HT-29 (cell line): ENCODE measurements at places on chromosomes 1 and 21. TPM values are rescaled to one million over a fixed set of nuclear protein-coding genes. Genes with fewer than 3 reads are reported as not detected.

The TMEM183A gene
- total RNA-seq, result 92.5 and 94.2 TPM in 2 replicates

The SPRR2F gene
- total RNA-seq, result not detected in 2 replicates

The DRAM2 gene
- total RNA-seq, result 35.6 and 37.9 TPM in 2 replicates

The LHX4 gene
- total RNA-seq, result 0.28 and 1.9 TPM in 2 replicates

The FDPS gene
- total RNA-seq, result 270 and 302 TPM in 2 replicates

The GREM2 gene
- total RNA-seq, result not detected in 2 replicates

DNA sequence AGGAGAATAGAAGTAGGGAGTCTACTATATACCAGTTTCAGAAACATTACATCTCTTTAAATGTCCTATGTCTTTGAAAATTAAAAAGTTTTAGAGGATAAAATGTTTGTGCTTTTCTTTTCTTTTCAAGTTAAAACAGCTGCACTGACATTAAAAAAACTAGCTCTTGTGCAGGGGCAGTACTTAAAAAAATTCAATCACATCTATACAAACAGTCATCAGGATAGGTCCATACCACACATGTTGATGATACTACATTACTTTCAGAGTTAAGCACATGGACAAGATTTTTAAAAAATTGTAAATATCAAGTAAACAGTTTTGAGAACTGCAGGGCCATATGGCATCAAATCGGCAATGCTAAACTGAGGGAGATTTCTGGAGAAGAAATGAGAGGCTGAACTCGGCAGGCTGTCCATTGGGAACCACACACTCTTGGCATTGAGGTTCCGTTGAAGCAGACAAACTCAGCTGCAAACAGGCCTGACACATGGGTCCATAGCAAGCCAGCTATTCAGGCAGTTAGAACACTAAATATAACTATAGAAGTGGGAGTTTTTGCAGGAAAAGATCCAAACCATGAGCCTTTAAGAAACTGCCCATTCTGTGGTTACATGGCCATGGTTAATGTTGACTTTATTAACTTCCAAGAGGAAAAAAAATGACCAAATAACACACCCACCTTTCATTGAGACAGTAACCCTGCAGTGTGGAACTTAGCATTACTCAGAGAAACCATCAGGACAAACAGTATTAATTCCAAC, 84.5 kb upstream of the BCL10 start:
- DNase-seq, result no peak

DNA sequence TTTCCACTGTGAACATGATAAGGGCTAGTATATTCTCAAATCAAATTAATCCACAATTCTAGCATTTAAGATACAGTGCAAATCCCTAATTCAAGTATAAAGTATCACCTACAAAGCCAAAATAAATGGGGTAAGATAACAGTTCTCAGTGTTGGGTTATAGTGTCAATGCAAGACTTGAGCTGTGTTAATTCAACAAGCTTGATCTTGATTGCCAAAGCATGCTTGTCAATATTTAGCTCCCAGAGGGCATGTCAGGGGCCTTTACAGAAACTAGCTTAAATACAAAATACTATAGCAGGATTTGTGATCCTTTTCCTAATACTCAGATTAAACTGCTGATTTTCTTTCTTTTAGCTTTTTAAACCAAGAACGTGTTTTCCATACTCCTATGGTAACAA, 541.3 kb downstream of the PTBP2 start:
- no peak for DNase-seq

DNA sequence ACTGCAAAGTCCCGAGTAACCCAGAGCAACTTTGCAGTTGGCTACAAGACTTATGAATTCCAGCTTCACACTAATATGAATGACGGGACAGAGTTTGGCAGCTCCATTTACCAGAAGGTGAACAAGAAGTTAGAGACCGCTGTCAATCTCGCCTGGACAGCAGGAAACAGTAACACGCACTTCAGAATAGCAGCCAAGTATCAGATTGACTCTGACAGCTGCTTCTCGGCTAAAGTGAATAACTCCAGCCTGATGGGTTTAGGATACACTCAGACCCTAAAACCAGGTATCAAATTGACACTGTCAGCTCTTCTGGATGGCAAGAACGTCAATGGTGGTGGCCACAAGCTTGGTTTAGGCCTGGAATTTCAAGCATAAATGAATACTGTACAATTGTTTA, 66.8 kb downstream of the ACBD6 start:
- no peak for DNase-seq

DNA sequence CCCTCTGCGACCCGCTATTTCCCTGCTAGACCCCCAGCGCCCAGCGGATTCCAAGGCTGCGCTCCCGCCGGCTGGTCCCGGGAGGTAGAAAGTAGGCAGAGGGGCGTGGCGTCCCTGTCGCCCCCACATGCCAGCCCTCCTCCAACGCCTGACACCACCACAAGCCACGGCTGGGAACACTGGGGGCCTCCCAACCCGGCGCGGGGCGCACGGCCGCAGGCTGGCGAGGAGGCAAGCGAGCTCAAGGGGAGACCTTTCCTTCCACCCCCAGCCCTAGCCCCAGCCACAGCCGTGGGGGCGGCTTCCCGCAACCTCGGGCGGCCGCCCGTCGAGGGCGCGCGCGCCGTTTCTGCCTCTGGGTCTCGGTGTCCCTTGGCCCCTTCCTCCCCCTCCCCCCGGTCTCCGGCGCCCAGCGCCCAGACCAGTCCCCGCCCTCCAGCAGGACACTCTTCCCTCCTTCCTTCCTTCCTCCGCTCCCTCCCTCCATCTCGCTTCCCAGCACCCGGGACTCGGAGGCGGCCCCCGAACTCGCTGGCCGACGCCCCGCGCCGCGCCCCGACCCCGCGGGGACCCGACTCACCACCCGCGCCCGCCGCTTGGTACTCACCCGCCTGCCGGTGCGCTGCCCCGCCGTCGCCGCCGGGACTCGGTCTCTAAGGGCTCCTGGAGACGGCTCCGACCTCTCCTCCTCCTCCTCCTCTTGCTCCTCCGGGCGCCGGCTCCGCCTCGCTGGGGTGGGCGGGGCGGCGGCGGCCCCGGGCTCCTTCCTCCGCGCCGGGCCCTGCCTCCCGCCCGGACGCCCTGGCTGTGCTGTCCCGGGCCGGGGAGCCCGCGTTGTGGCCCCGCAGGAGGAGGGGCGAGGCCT, at the start of gene GNG12:
Gene GNG12, minus strand, starts transcription at position 731 of the 865 bp plus-strand sequence. CDS start 125,781 bp downstream, outside the sequence.
- DNase-seq, result peak; percentile 67

- DNase-seq, result no peak
Measured at GRCh38 chr1:26838474-26839338, 12.2 kb downstream of the ZDHHC18 start.

- no peak for DNase-seq
Measured at GRCh38 chr1:39776400-39776713, 5.2 kb upstream of the OXCT2 start.

DNA sequence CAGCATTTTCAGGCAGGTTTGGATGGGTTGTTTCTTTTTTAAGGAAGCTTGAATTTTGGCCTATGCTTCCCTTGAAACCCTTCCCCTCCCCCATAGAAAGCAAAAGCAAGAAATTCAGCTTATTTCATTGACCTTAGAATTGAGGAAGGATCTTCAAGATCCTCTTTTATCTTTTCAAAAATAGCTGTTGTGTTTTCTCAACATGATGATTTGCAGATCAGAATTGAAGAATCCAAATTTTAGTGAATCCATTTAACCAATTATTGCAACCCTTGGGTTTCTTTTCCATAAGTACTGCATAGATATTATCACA, 73.7 kb downstream of the LRRC8C start:
- DNase-seq, result no peak

DNA sequence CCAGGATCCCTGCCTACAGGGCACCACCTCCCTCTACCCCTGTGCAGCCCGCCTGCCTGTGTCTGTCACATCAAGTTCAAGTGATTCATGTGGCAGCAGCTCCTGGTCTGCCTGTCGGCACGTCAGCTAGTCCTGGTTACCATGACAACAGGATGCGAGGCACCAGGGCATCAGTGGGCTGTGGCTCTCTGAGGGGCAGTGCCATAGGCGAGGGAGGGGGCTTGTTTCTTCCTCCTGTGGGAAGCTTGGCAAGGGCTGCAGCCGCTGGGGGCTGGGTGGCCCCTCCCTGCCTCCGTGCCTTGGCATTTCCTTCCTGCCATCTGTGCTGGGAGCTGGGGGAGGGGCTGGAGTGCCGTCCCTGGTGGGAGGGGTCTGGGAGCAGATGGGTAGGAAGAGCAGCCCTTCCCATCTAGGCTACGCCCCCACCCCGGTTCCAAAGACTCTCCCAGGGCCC, 43.1 kb downstream of the FOXO6 start:
- no peak for DNase-seq

DNA sequence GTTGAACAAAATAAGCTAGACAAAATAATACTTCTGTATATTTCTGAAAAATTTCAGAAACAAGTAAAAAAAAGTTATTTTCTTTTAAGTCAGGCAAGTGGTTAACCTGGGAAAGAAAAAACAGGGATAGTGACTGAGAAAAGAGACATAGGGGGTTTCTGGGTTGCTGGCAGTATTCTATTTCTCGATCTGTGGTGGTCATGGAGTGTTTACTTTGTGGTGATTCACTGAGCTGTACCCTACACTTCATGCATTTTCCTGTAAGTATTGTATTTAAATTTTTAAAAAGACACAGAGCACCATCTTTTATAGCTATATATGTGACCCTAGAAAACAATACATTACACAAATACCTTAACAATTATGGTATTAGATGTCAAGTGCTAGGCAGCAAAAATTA, 58.2 kb downstream of the ZNF644 start:
- no peak for DNase-seq

GRCh38 chr21:29939104-29939923, 482 bp downstream of the GRIK1 start:
- DNase-seq, result no peak

- DNase-seq, result no peak
Measured at GRCh38 chr1:22607154-22607553, 29.3 kb upstream of the C1QA start.

- no peak for DNase-seq
Measured at GRCh38 chr1:37453647-37454046, 20.7 kb upstream of the ZC3H12A start.

GRCh38 chr1:172320733-172321132, 99.8 kb upstream of the C1orf105 start:
- no peak for DNase-seq

DNA sequence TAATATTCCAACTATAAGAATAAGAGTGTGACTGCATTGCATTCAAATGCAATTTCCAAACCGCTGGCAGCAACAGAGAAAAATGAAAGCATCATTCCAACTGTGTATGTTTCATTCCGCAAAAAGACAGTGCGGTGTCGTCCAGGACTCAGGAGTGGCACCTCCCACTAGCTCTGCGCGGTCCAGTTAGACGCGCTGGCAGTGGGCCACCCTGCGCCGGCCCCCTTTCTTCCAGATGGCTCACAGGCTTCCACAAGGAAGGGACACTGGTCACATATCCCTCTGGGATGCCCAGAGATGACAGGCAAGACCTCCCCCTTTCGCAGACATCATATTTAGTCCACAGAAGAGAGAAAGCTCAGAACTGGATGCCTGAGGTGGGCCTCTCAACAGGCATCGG, 11.9 kb downstream of the WRAP73 start:
- DNase-seq, result no peak

DNA sequence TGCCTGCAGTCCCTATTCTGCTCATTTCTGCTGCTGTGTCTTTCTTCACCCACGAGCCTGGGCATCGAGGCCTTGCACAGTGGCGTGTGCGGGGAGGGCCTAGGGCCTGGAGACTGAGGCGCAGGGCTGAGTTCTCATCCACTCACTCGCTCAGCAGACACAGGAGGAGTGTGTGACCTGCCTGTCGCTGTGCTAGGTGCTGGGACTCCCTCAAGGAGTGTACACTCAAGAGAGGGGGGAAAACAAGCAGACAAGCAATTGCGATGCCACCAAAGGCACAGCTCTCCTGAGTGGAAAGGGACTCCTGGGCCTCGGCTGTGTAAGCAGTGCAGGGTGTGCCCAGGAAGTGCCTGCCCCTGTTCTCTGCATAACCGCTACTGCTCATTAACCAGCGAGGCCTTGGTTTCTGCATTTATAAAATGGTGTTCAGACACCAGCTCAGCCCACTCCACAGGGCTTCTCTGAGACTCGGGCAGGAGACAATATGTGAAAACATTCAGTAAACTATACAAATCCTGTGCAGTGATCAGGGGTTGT, 4.2 kb downstream of the RD3 start:
- no peak for DNase-seq

DNA sequence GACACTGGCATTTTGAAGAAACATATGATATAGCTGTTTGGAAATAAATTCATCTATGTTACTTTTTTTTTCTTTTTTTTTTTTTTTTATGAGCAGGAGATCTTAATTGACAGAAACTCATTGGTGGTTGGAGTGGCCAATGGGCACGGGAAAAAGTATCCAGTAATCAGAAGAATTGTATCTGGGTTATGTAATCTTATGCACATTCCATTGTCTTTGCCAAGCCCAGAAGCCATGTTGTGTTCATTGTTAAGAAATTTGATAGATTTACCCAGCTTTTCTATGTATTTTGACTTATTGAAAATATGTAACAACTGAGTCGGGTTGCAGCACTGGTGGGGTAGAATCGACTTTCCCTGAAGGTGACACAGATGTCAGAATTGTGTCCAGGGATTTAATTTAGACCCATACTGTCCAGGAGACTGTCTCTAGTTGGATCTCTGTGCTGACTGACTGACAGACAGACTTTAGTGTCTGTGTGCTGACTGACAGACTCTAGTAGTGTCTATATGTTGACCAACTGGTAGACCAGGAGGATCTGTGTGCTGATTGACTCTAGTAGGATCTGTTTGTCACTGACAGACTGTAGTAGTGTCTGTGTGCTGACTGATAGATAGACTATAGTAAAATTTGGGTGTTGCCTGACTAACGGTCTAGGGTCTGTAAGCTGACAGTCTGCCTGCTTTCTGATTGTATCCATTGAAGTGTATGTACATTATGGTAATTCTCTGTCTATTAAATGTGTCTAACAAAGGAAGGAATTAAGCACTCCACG, 12.3 kb upstream of the C4BPB start:
- DNase-seq, result no peak

GRCh38 chr1:179971563-179972496, 17.2 kb downstream of the CEP350 start:
- no peak for DNase-seq

- DNase-seq, result no peak
Measured at GRCh38 chr1:60831780-60832179, 250.6 kb upstream of the NFIA start.

DNA sequence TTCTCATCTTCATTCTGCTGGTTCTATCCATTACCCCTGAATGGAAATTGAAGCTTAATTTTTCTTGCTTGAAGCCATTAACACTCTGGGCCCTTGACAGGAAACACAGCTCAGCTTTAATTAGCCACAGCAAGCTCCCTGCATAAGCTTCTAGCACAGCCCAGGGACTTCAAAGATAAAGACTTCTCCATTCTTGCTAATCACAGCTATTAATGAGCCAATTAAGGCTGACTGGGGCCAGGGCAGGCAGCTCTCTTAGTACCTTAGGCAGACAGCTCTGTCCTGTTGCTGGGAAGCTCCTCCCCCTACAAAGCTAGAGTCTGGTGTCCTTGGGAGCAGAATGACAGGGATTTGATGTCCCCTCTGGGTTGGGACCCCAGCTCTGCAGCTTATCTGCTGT, 27.9 kb upstream of the TRABD2B start:
- no peak for DNase-seq

- peak; percentile 77 for DNase-seq
Measured at GRCh38 chr1:3471356-3472087, 17.1 kb downstream of the ARHGEF16 start.

DNA sequence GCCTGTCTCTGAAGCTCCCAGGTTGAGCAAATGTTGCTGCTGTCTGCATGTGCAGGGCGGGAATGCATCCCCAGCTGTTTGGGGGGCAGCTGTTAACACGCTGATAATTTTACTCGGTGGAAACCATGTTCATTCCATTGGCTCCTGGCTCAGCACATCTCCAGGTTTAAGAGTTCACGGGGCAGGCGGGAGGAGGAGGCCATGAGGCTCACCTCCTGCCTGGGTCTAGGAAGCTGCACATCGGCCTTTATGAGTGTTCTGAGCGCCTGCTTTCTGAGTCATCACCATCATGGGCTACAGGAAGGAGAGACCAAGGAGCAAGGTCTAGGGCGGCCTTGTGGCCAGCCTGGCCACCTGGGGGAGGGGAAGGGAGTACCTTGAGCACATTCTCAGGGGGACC, 29.7 kb downstream of the AJAP1 start:
- no peak for DNase-seq
